ENCODE measurements at places on chromosomes 4 and X.
A peak's percentile ranks its signal among the peaks of the same experiment; 100 is the strongest.

DNA sequence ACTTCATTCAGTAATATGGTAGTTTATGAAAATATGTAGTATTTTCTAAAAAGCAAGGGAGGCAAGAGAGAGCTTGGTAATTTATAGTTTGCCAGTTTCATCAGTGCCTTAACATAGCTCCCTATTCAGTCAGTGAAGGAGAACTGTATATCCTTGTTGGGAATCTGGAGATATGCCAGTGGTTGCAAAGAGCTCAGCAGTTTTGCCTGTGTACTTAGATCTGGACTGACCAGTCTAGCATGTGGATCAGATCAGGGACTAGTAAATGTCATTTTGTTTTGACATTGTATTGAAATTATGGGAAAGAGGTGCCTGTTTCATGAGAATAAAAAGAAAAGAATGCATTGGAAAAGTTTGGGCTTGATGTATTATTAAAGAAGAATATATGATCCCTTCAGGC, 88.6 kb downstream of the ZIC3 start:
- DNase-seq, result no peak

GRCh38 chrX:17703201-17703600, 34.1 kb upstream of the SCML1 start:
- no peak for DNase-seq

DNA sequence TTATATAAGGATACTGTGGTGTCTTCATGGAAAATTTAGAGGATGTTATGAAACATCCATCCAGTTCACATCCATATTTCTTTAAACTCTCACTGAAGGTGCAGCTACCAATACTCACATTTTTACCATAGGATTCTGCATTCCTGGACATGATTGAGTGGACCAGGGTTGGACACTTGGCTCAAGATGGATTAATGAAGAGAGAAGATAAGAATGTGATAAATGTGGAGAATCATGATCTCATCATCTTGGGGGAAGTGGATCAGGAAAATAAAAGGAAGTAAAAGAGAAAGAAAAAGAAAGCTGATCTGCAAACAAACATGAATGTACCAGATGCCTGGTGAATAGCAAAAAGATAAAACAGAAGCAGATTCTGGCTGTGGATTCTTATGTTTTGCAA, 175.4 kb downstream of the NPFFR2 start:
- DNase-seq, result no peak

DNA sequence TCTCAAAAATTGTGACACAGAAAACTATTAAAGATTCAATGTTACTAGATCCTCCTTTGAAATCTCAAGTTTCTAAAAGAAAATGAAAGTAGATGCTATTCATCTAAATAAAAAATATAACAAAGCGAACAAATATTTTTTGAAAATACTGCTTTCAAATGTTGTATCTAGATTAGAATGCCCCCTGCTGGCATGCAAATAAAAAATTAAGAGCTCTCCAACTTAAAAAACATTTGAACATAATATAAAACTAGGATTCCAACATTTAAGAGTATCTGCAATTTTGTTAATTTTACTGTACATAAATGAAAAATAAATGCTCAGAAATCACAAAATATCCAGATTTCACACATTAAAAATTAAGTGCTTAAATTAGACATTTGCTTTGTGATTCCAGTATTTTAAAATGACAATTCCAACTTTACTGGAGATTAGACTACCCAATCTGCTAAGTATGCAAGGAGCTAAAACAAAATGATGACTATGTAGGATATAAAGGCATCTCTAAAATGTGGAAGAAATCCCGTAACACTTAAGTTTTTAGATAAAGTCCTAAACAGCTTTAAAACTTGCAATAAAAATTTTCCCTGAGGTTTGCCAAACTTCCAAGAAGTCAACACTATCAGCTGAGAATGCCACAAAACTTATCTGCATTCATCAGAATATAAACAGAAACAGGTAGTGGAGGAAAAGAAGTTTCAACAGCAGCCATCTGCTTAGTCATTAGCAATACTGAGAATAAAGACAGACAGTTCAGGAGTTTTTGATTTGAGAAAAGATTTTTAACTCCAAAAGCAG, 32.7 kb downstream of the DHX15 start:
- DNase-seq, result no peak

DNA sequence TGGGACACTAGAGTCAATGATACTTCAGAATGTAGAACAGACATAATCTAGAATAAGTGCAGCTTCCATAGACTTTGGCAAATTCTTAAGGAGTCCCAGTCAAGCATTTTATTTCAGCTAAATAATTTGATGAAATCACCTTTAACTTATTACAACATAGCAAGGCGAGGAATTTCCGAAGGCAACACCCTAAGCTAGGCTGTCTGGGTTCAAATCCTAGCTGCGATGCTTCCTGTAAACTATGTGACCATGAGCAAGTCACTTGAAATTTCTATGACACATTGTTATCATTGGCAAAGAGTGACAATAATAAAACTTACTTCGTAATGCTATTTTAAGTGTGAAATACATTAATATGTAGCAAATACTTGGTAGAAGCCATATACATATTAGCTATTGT, 679.1 kb downstream of the DMD start:
- DNase-seq, result no peak

DNA sequence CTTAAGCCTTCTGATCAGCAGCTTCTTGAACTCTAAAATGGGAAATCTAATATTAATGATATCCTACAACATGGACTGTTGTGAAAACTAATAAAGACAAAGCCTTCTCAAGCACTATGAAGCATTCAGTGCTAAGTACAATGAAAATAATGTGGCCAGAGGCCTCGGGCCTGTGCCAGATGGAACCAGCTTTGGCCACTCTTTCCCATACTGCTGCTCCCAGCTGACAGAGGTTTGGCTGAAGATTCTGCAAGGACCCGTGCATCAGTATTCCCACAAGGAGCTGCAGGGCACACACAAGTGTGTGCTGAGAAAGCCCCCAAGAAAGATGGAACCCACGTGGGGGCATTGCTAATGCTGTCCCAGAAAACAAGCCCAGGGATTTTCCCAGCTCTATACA, 60.5 kb upstream of the RPL34 start:
- peak; percentile 0 for DNase-seq

DNA sequence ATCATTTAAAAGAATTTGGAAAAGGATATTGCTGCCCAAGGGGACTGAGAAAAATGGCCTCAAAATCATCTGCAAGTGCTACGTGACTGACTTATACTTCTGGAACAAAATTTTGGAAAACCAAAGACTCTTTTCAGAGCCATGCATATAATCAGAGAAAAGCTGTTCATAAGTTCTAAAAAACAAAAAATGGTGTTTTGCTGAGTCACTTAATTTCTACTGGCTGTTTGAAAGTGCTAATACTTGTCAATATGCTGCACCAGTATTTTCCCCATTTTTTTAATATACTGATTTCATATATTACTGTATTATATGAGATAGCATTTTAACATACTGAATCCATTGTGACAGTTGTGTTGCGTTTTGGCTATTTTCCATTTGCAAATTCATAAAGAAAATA, 61.5 kb upstream of the ZMAT1 start:
- no peak for DNase-seq

GRCh38 chr4:75555294-75556164, at the start of gene ODAPH:
Gene ODAPH, plus strand, starts transcription at chr4:75556066. Its CDS starts 17 bp downstream, at chr4:75556083.
- no peak for DNase-seq

DNA sequence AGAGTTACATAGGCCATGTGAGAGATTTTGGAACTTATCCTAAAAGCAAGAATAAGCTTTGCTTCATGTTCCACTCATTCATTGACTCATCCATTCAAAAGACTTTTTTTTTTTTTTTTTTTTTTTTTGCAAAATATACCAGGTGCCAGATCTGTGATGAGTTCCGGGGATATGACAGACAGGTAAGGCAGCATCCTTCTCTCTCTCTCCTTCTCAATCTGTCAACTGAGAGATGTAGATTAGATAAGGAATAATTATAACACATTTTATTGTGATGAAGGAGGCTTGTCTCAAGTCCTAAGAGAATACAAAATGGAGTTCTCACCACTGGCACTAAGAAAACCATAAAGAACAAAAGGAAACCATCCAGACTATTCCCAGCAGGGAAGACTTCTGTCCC, 190.2 kb upstream of the CPEB2 start:
- no peak for DNase-seq

DNA sequence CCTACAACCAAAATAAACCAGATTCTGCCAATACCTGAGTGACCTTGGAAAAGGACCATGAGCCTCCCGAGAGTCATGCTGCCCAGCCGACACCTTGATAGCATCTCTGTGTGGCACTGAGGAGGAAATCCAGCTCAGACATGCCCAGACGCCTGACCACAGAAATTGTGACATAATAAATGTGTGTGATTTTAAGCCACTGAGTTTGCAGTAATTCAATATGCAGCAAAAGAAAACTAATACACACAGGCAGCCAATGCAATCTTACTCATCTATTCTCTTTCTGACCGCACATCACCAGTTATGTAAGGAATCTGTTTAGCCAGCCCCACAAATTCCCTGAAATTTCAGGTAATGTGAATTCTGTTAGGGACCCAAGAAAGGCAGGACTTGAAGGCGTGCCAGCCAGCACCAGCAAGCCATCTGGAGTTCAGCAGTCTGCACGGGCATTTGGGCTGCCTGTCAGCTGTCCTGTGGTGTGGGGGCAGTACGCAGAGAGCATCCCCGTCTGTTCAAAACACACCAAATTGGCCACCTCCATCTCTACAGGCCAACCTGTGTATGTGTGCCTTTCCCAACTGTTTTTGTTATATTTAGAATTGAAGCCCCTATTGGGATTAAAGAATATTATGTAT, 176.4 kb downstream of the NLGN4X start:
- DNase-seq, result peak; percentile 90

DNA sequence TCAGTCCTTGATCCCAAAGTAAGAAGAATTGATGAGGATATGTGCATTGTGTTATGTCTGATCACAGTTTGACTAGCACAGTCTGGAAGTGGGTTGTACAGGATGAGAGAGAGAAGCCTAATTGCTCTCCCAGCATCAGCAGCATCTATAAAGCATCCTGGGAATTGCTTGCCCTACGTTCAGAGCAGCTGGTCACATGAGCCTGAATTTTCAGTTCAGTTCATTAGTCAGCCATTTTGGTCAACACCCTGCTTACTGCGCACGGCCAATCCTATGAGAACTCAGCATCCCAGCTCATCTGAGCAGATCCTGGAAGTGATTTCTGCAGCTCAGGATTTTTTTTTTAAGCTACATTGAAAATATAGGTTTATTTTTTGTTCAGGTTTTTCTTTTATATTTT, at the start of gene RUFY3:
Gene RUFY3 (plus strand): TSS at position 218 of the 400 bp plus-strand sequence. CDS start 610 bp downstream, outside the sequence.
- DNase-seq, result no peak

- DNase-seq, result no peak
Observed at GRCh38 chr4:21885241-21885640, 63.3 kb downstream of the KCNIP4 start.

GRCh38 chrX:41933546-41933945, 10.2 kb upstream of the CASK start:
- DNase-seq, result no peak

DNA sequence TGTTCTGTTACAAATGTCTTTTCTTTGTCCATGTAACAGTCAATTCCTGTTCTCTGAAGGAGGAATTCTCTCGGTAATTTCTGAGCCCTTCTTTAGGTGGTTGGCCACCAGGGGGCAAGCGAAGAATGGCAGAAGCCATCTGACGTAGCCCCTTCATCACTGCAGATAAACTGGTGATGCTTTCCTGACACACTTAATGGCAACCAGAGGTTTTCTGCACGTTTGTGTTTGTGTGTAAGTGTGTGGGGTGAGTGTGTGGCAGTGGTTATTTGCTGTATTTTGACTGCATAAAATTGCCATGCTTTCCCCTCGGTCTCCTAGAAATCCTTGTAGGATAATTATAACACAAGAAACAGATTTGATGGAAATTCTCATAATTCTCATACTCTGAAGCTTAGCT, 64.8 kb upstream of the STOX2 start:
- peak; percentile 72 for DNase-seq

DNA sequence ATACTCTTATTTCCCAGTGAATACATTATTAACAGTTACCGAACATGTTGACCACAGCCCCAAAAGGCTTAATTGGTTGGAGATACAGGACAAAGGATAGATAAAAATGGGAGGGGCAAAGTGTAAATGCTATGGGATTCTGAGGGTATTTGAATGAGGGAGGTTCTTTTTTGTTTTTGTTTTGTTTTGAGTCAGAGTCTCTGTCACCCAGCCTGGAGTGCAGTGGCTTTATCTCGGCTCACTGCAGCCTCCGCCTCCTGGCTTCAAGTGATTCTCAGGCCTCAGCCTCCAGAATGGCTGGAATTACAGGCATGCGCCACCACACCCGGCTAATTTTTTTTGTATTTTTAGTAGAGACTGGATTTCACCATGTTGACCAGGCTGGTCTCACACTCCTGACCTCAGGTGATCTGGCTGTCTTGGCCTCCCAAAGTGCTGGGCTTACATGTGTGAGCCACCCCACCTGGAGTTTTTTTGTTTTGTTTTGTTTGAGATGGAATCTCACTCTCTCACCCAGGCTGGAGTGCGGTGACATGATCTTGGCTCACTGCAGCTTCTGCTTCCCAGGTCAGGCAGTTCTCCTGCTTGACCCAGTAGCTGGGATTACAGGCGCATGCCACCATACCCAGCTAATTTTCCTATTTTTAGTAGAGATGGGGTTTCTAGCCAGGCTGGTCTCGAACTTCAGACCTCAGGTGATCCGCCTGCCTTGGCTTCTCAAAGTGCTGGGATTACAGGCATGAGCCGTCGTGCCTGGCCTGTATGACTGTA, 9.0 kb downstream of the UBE2K start:
- no peak for DNase-seq

DNA sequence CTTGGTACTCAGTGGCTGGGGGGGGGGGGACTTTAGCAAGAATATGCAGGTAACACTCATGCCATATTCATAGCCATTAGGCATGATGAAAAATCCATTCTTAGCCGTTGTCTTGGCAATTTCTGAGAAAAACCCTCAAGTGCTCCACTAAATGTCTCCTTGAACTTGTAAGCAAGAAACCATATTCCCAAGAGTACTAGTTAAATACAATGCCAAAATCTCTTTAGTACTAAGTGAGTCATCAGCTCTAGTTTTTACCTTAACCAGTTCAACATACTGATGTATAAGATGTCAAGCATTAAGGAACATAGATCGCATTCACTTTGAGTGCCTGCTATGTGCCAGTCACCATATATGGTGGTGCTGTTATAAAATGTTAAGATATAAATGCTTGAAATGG, 27.5 kb downstream of the UBE2D3 start:
- no peak for DNase-seq
